ENCODE measurements at places on chromosomes 13 and 19.

DNA sequence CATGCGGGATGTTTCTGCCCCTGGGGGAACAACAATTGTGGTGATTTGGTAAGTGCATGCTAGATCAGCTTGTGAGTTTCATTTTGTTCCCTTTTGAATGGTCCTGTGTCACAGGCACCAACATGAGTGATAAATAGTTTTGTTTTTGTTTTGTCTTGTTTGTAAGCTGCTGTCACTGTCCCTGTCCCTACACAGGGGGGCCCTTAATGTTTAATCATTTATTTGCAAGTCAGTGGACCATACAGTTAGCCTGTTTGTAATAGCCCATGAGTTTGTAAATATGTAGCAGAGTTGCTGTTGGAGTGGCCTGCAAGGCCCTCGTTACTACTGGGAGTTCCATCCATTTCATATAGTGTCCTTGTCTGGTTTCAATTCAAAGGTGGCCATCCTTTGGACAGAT, 979.6 kb upstream of the SPRY2 start:
- DNase-seq, result no peak

GRCh38 chr13:75495938-75496337, 14.0 kb upstream of the TBC1D4 start:
- no peak for DNase-seq

- peak; percentile 44 for DNase-seq
Measured at GRCh38 chr13:99980201-99980823, 1.3 kb upstream of the ZIC2 start.

DNA sequence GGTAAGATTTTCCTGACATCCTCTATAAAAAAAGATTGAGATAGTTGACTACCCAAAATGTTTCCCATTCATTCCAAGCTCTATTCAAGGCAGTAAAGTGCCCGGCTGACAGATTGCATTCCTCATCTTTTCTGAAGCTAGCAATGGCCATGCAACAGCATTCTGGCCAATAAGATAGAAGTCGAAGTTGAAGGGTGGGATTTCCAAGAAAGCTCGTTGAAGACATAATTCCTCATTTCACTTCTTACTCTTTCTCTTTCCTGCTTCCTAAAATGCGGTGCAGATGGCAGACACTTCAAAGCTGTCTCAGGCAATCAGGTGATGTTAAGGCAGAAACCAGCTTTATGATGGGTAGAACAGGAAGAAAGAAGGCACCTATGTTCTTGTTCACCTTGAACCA, 13.4 kb upstream of the ALOX5AP start:
- DNase-seq, result no peak

GRCh38 chr13:48797127-48797526, 143.4 kb downstream of the CYSLTR2 start:
- DNase-seq, result no peak

- DNase-seq, result no peak
Measured at GRCh38 chr13:113650275-113650674, 7.7 kb downstream of the ATP4B start.

GRCh38 chr19:11887234-11887610, 360 bp upstream of the ZNF69 start:
- DNase-seq, result no peak

DNA sequence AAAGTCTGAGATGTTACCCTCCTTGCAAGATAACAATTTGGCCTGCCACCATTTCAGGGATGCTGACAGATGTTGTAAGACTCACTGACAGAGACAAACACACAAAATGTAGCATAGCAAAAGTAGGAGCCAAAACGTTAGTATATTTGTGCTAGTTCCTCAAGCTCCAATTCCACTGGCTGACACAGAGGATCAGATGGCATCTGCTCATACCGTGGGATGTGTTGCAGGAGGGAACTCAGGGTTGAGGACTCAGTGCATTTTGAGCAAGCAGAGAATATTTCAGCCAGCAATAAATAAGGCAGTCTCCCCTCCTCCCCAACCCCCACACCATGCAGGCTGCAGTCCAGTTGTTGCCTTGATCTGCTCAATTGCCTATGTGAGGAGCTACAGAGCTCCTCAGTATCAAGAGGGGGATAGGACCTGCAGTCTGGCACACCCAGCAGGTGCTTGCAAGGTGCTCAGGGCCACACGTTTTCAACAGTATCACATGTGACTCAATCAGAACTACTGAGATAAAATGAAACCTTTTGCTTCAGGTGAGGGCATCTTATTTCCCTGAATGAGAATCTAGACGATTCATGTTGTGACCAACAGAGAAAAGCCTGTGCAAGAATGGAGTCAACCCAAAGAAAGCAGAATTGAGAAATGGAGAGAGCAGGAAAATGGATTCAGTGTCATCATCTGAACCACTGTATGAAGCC, 23.6 kb upstream of the LRCH1 start:
- DNase-seq, result no peak

DNA sequence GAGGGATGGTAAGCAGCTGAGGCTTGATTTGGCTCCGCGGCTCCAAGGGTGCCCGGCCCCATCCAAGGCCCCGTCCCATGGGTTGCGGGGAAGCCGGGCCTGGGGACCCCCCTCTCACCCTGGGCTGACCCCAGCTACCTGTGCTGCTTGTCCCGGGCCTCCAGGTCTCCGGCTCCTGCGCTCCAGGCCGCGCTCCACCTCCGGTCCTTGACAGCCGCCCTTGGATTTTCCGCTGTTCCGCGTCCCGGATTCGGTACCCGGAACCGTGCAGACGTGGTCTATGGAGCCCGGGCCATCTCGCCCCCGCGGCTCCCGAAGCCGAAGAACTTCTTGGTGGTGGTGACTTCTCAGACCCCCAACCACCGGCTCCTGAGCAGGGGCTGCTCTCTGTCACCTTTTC, 48.3 kb upstream of the C1QTNF9B start:
- DNase-seq, result no peak

GRCh38 chr19:38389101-38389925, 816 bp downstream of the SPRED3 start:
- DNase-seq, result no peak

- DNase-seq, result no peak
Measured at GRCh38 chr19:50383001-50383851, 921 bp upstream of the POLD1 start.

DNA sequence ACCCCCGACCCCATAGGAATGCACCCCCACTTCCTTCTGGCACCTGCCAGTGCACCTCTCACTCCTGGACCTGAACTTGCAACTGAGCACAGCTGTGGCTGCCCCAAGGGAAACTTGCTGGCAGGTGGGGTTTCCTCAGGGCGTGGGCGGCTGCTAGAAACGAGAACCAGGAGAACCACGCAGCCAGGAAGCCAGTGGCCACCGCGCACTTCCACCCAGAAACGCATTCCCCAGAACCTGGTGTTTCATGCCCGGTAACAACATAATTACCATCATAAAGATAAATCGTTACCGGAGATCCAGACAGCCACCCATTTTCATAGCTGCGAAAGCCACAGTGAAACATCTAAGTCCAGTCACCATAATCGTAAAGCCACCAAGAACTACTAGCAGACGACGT, 75.2 kb upstream of the C13orf46 start:
- DNase-seq, result peak; percentile 38

GRCh38 chr13:40961826-40962225, 57.3 kb downstream of the ELF1 start:
- DNase-seq, result no peak

GRCh38 chr19:5851302-5851701, at the start of gene FUT3:
Gene FUT3 (minus strand): TSS chr19:5851449.
- DNase-seq, result no peak

- no peak for DNase-seq
Measured at GRCh38 chr19:1168572-1169410, 5.3 kb downstream of the SBNO2 start.

GRCh38 chr19:52640916-52641315, 2.8 kb upstream of the ZNF83 start:
- no peak for DNase-seq

- no peak for DNase-seq
Measured at GRCh38 chr13:80921541-80921940, 580.6 kb upstream of the SPRY2 start.

DNA sequence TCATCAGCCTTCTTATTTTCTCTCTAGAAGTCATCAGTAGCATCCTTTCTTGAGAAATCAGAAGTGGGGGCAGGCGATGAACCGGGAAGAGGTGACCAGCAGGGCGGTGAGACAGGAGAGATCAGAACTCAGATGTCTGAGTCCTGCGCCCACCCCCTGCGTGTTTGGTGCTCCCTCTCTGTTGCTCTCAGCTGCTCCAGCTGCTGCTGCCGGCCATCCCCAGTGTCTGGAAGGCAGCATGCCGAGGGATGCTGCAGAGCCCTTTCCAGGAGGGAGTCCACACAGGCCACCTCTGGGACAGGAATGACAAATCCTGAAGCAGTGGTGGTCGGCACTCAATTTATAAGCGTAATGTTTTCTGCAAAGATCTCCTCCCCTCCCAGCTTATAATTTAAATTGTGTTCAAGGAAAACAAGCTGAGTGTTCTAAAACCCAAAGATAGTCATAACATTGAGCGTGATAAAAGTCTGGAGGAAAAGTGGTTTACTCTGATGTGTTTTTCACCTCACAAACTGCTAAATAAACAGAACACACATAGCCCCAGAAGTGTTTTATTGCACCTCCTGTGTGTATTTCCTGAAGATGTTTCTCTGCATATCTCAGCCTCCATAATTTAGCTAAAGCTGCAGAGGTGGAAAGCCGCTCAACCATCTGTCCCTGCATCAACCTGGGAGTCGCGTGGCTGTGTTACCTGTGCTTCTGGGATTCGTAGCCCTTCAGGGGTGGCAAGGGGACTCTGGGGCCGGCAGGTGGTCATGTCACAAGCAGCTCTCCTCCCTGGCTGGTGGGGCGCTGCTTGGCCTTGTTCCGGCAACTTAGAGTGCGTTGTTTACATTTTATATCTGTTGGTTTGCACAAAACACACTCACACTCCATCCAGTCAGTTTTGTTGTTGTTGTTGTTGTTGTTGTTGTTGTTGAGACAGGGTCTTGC, 191.2 kb downstream of the USP12 start:
- no peak for DNase-seq

DNA sequence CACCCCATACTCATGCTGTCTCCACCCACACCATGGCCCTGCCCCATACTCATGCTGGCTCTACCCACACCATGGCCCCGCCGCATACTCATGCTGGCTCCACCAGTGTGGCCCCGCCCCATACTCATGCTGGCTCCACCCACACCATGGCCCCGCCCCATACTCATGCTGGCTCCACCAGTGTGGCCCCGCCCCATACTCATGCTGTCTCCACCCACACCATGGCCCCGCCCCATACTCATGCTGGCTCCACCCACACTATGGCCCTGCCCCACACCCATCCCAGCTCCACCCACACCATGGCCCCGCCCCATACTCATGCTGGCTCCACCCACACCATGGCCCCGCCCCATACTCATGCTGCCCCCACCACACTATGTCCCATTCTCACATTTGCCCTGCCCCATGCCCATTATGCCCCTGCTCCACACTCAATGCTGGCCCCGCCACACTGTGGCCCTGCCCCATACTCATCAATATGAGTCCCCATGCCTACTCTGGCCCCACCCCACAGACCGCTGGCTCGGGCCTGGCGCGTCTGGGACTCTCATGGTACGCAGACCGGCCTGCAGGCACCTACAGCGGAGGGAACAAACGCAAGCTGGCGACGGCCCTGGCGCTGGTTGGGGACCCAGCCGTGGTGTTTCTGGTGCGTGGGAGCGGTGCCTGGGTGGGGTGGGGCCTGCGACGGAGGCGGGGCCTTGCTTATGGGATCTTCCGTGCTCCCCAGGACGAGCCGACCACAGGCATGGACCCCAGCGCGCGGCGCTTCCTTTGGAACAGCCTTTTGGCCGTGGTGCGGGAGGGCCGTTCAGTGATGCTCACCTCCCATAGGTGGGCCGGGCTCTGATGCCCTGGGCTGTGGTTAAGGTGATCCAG, 3.7 kb upstream of the ARHGAP45 start:
- no peak for DNase-seq

- DNase-seq, result no peak
Measured at GRCh38 chr13:101916775-101917474, 464.4 kb downstream of the ITGBL1 start.

DNA sequence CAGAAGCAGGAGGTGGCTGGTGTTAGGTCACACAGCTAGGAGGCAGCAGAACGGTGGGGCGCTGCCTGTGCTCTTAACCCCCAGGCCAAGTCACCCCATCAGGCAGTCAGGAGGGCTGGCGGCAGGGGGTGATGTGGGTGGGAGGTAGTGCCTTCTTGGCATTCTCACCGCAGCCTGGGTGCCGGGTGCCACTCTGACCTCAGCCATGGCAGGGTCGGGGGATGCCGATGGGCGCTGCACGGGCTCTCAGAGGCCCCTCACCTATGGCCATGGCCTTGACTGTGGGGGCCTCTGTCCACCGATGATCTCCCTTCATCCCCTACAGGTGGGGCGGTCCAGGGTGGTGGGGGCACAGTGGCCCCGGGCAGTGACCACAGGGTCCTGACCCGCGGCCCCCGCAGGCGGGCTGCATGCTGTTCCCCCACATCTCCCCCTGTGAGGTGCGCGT, 5.6 kb downstream of the PTOV1 start:
- DNase-seq, result no peak

- no peak for DNase-seq
Measured at GRCh38 chr13:44819772-44820171, 169.5 kb downstream of the NUFIP1 start.

DNA sequence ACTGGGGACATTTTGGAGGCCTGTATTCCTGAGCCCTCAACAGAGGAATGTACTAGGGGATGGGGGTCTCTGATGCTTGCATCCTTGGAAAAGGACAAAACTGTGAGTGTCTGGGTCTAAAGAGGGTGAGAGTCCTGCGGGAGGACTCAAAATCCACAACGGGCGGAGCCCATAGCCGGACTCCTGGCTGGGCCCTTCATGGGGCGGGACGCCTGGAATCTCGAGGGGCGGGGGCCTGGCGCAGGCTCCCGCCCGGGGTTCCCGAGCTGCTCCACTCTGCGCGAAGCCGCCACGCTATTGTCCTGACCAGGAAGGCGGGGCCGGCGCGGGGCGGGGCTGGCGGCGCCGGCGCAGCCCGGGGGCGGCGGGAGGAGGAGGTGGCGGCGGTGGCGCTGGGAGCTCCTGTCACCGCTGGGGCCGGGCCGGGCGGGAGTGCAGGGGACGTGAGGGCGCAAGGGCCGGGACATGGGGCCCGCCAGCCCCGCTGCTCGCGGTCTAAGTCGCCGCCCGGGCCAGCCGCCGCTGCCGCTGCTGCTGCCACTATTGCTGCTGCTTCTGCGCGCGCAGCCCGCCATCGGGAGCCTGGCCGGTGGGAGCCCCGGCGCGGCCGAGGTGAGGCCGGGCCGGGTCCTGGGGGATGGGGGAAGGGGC, at the start of gene APLP1:
TSS of gene APLP1 (plus strand) at position 403 of the 651 bp plus-strand sequence. CDS start at position 466, 63 bp downstream.
- DNase-seq, result peak; percentile 63

GRCh38 chr19:38429055-38429810, 3.2 kb upstream of the RASGRP4 start:
- DNase-seq, result no peak

GRCh38 chr19:51319649-51320279, 8.3 kb downstream of the IGLON5 start:
- no peak for DNase-seq

- no peak for DNase-seq
Measured at GRCh38 chr19:6587998-6588507, 2.9 kb downstream of the CD70 start.

DNA sequence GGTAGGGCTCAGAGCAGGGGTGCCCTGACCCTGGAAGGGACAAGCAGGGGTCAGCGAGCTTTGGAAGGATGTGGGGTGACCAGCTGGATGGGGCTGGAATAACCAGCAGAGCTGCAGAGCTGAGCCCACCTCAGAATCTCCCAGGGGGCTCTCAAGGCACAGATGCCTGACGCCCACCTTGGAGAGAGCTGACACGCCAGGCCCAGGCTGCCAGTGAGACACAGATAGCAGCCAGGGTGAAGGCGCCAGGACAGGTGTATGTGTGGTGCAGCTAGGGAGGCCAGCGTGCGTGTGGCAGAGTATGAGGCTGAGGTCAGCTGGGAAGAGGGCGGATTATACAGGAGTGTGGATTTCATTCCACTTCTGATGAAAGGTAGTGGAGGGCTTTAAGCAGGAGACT, 8.9 kb downstream of the AP1M1 start:
- DNase-seq, result no peak

GRCh38 chr19:8004723-8005513, 523 bp downstream of the ELAVL1 start:
- no peak for DNase-seq
